Activated CD4-positive, alpha-beta T cell treated with anti-CD3 and anti-CD28 coated beads, Interleukin-2, amount 50 U/mL, for 16 hours (primary cell): ENCODE measurements at places on chromosomes 3 and 15.

GRCh38 chr3:50232303-50232702, 3.7 kb upstream of the GNAI2 start:
- no peak for DNase-seq

DNA sequence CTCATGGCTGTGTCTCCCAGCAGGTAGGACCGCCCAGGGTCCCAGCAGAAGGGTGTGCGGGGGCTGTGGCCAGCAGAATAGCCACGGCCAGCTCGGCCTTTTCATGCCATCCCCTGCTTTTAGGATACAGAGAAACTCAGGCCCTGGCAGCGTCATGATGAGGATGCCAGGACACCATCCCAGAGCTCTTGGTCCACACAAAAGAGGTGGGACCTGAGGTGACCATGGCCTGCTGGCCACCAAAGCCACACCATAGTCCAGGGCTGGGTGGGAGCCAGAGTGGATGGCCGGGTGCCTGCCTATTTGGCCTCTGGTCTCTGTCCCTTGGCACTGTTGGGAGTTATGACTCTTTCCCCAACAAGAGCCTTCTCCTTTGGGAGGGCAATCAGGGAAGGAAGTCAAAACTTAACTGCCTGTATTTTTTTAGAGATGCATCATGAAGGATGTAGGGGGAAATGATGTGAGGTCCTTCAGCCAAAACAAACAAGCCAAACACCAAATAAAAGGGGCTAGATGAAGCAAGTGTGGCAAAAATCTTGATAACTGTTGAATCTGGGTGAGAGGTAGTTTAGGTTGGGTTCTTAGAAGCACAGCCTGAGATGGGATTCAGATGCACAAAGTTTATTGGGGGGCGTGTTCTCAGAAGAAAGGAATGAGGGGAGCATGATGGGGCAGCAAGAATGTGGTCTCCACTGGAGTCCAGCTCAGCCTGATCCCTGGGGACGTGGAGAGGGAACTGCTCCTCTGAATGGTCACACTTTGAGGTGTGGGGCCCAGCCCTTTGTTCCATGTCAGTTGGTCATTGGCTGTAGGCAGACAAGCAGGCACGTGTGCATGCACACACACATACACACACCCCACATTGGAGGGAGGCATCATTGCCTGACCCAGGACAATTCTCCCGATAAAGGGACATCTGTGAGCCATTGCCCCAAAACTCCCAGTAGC, 33.2 kb downstream of the SMAD6 start:
- DNase-seq, result no peak

DNA sequence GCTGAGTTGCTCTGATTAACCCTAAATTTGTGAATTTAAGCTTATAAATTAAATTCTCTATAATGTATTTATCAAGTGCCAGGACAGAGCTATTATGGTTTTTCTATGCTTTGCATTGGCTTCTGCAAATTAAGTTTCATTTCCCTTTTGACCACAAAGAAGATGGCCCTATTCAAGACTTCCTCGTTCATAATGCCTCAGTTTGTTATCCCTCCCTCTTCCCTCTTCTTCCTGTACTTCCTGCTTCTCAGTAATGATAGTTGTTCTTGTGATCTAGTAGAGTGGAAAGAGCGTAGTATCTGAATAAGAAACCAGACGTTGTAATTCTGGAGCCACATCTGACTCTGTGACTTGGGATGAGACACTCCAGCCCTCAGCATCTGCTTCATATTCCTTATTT, 118.7 kb downstream of the CACNA1D start:
- DNase-seq, result no peak

- no peak for DNase-seq
These were observed 84.2 kb downstream of the LRRC49 start for GRCh38 chr15:70976851-70977250.

DNA sequence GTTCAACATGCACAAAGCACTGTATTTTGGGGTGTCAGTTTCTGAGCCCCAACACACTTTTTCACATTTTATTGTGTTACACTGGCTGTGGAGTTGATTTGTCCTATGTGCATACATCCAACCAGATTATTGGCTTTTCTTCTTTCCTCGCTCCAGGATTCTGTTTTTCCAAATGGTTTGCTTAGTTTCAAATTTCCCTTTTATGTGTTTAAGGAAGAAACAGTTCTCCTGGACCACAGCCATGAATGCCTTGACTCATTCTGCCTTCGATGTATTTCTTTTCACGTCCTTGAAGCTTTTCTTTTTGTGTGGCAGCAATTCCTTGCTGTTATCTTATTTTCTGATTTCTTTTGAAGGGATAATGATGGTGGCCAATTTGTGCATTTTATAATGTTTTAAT, 53.8 kb downstream of the CACNA2D3 start:
- no peak for DNase-seq

DNA sequence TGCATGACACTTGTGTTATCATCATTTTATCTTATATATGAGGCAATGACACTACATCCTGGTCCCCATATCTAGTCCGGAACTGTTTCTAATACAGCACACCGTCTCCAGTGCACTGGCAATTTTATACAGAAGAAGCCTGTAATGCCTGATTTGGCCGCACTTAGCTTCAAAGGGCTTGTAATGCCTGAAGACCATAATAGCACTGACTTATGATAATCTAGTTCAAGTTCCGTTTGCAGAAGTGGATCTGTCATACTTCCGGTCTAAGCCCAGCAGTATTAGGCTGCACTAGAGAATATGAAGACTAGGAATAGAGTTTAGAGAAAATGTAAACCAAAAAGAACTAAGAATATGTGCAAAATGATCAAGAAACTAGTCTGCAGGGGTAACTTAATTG, 1.3 kb downstream of the BNIP2 start:
- peak; percentile 51 for DNase-seq

DNA sequence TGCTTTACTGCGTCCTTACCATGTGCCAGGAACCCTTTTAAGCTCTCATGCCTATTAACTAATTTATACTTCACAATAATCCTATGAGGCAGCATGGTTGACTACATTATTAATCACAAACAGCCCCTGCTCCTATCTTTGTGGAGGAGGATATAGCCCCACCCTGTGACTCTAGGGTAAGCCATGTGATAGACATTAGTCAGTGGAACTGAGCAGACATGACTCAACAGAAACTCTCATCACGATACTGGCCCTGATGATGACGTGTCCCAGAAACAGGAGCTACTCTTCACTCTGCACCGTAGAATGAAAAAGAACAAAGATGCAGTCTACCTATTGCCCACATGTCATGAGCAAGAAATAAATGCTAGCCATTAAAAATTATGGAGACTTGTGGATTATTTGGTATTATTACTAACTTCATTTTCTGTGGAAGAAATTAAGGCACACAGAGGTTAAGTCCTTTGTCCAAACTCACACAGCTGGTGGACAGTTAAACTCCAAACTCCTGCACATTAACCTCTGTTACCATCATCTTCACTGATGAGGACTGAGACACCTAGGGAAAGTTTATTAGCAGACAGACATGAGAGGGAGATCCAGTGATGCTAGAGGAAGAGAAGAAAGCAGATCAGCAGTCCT, 51.2 kb downstream of the CFAP20DC start:
- peak; percentile 69 for DNase-seq

DNA sequence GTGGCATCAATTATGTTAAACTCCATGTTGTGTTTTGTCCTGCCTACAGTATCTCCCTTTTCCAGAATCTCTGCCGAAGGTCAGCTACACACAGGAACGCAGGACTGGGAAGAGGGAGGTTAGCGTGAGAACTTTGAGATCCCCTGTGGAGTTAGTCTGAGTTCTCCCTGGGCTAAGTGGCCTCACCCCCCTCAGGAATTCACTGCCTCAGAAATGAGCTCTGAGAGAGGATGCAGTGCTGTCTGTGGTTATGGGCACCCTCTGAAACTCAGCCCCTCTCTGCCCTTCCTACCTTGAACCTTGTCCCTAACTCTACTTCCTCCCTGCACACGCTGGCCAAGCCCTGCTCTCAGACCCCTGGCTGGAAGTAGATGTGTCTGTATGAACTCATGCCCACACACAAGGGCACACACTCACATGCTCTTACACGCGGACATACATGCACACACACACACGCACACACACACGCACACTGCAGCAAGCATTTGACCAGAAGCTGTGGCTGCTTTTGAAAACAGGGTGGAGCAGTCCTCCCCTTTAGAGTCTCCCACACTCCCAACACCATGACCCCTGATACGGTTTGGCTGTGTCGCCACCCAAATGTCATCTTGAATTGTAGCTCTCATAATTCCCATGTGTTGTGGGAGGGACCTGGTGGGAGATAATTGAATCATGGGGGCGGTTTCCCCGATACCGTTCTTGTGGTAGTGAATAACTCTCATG, 5.3 kb upstream of the VIPR1 start:
- DNase-seq, result no peak

- no peak for DNase-seq
These were observed 8.6 kb upstream of the SLCO3A1 start for GRCh38 chr15:91844928-91845327.

GRCh38 chr3:184584464-184584891, 22.9 kb downstream of the EPHB3 start:
- no peak for DNase-seq

DNA sequence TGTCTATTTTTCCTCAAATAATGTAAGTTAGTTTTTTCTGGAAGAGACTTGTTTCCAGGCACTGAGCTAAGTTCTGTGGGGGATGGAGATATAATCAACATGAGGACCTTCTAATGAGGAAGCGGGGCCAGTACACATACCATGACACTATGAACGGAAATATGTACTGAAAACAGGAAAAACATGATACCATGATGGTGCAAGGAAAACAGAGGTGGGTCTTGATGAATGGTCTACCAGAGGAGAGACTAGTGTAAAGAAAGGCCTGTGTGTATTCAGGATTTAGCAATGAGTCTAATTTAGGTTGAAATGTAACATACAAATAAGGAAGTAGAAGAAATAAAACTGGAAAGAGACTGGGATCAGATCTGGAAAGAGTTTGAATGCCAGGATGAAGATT, 38.9 kb upstream of the TPRG1 start:
- no peak for DNase-seq
